ENCODE measurements at places on chromosomes 6 and 20.

DNA sequence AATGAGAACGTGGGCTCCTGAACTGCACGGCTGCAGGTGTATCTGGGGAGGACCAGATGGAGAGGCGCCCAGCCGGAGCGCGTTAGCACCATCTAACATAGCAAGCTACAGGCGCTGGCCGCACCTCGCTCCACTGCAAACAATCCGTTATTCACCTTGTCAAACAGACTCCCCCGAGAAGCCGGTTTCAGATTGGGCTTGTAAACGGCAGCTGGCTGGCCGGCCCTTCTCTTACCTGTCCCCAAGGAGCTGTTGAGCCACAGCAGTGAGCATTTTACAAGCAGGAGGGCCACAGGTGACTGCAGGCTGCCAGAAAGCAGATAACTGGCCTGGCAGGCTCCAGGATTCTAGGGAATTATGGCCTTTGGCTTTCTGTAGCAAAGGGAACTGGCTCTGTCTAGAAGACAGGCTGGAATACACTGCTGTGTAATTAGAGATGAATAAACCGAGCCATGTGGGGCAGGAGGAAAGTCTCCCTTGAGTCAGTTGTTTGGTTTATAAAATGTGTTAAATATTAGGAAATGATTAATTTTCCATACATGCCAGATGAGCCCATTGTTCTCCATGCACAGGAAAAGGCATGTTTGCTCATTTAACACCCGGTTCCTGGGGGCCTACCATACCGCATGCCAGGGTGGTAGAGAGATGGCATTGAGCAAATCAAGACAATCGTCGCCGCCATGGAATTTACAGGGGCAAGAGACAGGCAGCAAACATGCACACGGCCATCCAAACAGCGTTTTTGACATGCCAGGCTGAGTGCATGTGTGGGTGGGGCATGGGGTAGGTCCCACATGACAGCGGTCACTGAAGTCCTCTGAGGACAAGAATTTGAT lies 159.3 kb downstream of the NFATC2 start:
- DNase-seq = no peak

DNA sequence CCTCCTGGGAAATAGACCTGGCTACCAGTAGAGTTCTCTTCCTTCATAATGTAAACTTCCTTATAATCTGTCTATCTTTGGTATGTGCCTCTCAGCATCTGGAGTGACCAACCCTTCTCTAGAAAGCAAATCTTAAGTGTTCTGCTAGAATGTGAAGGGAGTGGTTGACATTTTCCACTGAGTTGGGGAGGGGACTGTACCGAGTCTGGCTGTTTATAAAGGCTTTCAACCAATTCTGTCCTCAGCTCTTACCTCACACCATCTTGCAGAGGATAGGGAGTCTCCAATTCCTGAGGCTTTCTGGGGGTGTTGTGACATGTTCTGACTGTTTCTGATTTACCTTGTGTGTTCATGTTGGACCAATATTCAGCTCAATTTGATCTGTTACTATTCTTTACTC lies 39.6 kb downstream of the FAM217A start:
- no peak for DNase-seq

DNA sequence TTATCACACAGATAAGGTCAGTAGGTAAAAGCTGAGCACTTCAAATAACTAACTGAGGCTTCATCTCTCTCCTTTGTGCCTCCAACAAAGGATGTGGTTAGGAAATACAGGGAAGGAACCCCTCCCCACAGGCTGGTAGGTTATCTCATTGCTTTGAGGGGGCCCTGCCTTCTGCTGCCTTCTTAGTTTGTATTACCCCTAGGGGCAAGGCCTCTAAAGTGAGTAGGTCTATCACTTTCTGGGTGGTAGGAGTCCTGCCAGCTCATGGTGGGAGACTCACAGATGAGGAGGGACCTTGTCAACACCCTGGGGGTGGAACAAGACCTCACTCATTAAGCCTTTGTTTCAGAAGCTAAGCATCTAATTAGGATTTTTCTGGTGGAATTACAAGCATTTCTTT lies 34.6 kb downstream of the EDN1 start:
- DNase-seq = no peak

DNA sequence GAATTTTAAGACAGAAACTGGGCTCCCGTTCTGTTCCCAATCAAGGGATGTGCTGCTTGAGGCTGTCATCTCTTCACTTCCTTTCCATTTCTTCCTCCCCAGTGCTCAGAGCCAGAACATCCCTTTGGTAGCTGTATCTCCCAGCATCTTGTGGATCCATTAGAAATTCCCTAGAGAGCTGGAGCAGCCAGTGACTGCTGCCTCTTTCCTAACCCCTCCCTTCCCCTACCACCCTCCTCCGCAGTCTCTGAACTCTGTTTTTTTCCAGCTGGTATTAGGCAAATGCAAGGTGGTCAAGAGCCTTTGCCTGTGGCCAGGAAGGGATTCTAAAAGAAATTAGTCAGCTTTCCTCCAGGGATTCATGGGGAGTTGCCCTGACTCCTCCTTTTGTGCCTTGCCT lies 208.0 kb downstream of the EYA2 start:
- no peak for DNase-seq

DNA sequence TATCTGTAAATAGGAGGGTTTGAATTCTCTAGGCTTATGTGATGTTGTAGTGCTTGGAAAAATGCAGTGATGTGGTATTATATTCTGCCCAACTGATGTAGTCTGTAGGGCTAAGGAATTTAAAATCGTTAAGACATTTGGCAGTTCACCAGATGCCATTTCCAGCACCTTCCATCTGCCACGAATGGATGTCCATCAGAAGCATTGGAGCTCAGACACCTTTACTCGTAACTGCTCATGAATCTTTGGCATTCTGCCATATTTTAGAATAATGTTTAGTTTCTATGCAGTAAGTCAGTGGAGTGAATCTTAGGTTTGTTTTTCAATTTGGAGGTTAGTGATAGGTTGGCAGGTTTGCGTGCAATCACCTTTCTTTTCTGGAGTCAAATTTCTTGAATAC lies 2.4 kb upstream of the SYTL3 start:
- no peak for DNase-seq

DNA sequence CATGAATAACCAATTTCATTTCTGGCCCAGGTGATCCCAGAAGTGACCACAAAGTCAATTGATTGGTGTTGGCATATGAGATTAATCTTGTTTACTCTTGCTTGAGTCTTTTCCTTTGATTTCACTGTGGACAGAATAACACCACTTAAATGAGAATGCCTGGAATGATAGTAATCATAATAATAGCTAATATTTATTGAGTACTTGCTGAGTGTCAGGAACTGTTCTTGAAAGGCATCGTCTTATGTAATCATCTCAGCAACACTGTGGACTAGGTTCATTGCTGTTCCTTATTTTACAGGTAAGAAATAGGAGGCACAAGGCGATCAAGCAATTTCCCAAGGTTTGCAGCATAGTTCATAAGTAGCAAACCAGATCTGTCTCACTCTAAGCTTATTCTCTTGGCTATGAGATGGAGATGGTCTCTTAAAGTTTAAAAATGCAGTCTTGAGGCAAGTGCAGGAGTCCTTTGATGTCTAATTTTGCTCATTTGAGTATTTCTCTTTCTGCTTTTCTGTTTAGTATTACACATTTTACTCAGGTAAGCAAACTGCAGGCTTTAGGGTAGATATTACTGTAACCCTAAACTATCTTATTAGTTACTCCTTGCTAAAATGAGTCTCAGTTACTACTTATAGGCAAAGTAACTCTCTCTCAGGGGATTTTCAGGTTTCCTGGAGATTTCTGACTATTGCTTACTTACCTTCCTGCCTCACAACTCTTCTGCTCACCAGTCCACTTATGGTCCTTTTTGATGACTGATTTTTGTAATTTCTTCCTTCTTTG lies 6.3 kb downstream of the ADGRG6 start:
- no peak for DNase-seq

- no peak for DNase-seq
Observed at GRCh38 chr6:4712291-4712690, 63.9 kb upstream of the CDYL start.

DNA sequence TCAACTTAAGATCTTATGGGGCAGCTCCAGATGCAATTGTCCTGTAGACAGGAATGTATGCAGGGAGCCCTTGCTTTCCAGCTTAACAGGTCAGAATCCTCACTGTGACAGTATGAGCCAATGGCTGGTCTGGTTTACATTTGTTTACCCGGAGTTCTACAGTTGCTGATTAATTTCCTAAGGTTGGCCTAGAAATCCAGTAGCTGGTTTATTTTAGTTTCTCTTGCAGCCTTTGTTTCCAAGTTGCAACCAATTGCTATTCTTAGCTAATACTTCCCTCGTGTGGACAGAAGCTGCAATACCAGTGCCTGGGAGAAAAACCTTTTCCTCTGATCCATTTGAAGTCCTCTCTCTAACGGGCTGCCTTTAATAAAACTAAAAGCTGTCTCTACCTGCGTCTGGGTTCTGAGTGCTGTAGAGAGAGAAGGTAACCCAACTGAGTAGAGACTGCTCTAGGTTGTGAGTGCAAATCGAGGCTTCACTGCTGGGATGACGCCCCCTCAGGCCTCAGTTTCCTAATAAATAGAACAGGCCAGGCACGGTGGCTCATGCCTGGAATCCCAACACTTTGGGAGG lies 45.9 kb downstream of the ZNF217 start:
- no peak for DNase-seq

DNA sequence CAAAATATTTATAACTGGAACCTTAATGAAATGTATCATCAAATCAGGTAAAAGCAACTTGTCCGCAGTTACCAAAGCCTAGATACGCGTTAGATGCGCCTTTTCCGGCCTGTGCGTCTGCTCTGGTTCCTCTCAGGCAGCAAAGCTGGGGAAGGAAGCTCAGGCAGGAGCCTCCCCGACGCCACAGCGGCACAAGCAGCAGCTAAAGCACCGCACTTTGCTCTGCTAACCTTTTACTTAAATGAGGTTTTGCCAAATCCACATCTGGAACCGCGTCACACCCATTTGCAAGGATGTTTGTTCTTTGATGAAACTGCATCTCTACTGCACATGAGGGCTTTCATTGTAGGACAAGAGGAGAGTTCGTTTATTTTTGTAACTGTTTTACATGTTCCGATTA lies 36.8 kb downstream of the THBS2 start:
- DNase-seq = no peak

DNA sequence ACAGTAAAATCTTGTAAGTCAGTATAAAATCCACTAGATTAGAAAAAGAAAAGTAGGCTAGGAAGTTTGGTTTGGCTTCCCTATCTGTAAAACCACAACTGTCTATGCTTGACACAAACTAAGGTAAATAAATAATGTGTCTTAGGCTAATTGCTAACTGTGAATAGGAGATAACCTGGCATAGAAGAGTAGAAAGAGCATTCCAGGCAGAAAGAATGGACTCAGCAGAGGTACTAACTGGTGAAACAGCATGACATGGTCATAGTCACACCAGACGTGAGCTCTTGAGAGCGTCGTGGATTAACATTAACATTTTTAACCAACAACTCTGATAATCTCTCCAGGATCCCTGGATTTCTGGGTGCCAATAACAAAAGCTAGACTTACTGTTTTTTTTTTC lies 8.7 kb upstream of the WTAP start:
- DNase-seq = no peak

Data from left ventricle myocardium inferior (tissue), 1 donor.